Activated naive CD8-positive, alpha-beta T cell treated with anti-CD3 and anti-CD28 coated beads, Interleukin-2, amount 10 ng/mL, durations not matched to agents 7 days and 5 days (primary cell): ENCODE measurements at places on chromosomes 1 and 21.
A peak's percentile ranks its signal among the peaks of the same experiment; 100 is the strongest.

- no peak for DNase-seq
- H3K27me3 ChIP-seq: no peaks in the 10 kb centered on the region
- no peak overlapping the region for H3K4me3 ChIP-seq
- no peaks in the 10 kb centered on the region for H3K36me3 ChIP-seq
These were observed 365.8 kb downstream of the RGS7 start for GRCh38 chr1:240991230-240991629.

- no peaks in the 10 kb centered on the region for H3K36me3 ChIP-seq
- no peak for DNase-seq
- H3K27ac ChIP-seq: no peak overlapping the region
- no peaks in the 10 kb centered on the region for H3K4me1 ChIP-seq
These were observed 303.8 kb downstream of the DISC1 start for GRCh38 chr1:231930257-231930947.

- H3K27me3 ChIP-seq: no peaks in the 10 kb centered on the region
- H3K4me1 ChIP-seq: peaks cover 11% of the 10 kb centered on the region
- no peak overlapping the region for H3K4me3 ChIP-seq
These were observed 12.2 kb downstream of the TTC13 start for GRCh38 chr1:230966358-230966873.

GRCh38 chr1:204255225-204255624, 41.4 kb upstream of the GOLT1A start:
- H3K27me3 ChIP-seq: peaks cover 2% of the 10 kb centered on the region
- no peaks in the 10 kb centered on the region for H3K4me1 ChIP-seq
- H3K36me3 ChIP-seq: no peaks in the 10 kb centered on the region
- DNase-seq: no peak
- no peak overlapping the region for H3K4me3 ChIP-seq

- H3K27ac ChIP-seq: no peak overlapping the region
- no peak for DNase-seq
- peaks cover 1% of the 10 kb centered on the region for H3K4me1 ChIP-seq
- H3K36me3 ChIP-seq: no peaks in the 10 kb centered on the region
These were observed 32.9 kb upstream of the DOCK7 start for GRCh38 chr1:62720946-62721554.

GRCh38 chr1:30916296-30916695, 7.7 kb upstream of the SDC3 start:
- DNase-seq: no peak
- H3K4me3 ChIP-seq: no peak overlapping the region
- no peaks in the 10 kb centered on the region for H3K36me3 ChIP-seq
- no peak overlapping the region for H3K27ac ChIP-seq
- peaks cover 4% of the 10 kb centered on the region for H3K4me1 ChIP-seq

DNA sequence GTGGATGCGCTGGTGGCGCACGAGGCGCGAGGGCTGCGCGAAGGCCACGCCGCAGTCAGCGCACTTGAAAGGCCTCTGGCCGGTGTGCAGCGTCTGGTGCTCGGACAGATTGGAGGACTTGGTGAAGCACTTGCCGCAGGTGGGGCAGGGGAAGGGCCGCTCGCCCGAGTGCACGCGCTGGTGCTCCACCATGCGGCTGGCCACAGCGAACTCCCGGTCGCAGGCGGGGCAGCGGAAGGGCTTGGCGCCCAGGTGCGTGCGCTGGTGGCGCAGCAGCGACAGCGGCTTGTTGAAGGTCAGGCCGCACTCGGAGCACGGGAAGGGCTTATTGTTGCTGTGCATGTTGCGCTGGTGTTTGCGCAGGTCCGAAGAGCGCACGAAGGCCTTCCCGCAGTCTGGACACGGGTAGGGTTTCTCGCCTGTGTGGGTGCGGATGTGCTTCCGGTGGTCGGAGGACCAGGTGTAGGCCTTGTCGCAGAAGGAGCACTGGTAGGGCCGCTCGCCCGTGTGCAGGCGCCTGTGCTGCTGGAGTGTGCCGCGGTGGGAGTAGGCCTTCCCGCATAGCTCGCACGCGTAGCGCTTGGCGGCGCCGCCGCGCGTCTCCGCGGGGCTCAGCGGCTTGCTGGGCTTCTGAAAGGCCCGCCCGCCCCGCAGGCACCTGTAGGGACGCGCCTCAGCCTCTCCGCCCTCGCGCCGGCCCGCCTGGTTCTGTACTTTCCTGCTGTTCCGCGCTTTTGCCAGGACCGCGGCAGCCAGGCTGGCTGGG, 4.7 kb downstream of the ZNF648 start:
- no peak overlapping the region for H3K27ac ChIP-seq
- peaks cover 46% of the 10 kb centered on the region for H3K27me3 ChIP-seq
- H3K4me3 ChIP-seq: peak overlapping the region; percentile 24
- H3K4me1 ChIP-seq: peaks cover 3% of the 10 kb centered on the region
- H3K36me3 ChIP-seq: no peaks in the 10 kb centered on the region
- no peak for DNase-seq

DNA sequence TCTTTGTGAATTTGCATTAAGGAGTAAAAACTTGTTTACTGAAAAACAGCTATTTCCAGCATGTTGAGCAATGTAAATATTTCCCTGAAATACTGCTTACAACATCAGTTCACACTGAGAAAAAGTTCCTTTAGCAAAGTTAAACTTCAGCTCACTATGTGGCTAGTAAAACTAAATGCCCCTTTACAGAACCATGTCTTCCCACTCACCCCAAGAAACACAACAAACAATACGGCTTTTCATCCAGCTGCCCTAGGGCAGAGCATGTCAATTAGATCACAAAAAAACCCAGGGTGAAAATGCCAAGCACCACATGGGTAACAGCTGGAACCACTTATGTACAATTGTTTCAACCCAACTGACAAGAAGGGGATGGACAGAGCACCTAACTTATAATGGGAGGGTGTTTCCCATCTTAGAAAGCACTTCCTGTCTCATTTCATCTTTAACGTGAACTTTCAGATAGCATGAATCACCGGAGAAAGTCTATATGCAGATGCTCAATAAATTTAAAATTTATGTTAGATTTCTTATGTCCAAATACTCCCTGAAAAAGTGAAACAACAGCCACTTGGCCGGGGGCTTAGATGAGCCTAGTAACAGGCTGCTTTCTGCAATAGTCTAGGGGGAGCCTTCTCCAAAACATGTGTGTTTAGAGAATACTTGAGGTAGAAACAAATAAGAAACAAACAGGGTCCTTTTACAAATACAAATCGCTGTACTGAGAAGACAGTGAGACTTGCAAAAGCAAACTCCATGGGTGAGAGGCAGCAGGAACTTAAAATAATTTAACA, 6.6 kb downstream of the NID1 start:
- H3K27me3 ChIP-seq: peaks cover 38% of the 10 kb centered on the region
- H3K36me3 ChIP-seq: no peaks in the 10 kb centered on the region
- no peak overlapping the region for H3K4me3 ChIP-seq
- DNase-seq: no peak

DNA sequence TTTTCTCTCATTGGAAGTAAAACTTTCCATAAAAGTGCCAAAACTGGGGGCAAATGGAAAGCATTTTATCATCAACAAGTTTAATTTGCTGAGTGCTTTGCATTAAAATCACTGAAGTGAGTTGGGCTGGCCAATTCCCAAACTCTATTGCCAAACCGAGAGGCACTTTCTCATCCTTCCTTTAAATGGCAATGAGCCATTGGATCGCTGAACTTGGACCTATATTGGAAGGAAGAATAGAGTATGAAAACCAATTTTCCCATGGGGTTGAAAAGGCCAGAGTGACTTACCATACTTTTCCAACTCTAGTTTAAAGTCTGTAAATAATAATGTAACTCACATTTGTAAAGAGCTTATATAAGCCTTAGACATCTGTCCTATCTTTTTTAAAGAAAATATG, 189.1 kb upstream of the C1orf87 start:
- H3K27ac ChIP-seq: no peak overlapping the region
- H3K27me3 ChIP-seq: peaks cover 2% of the 10 kb centered on the region
- H3K36me3 ChIP-seq: no peaks in the 10 kb centered on the region

- H3K4me3 ChIP-seq: no peak overlapping the region
- peaks cover 14% of the 10 kb centered on the region for H3K27me3 ChIP-seq
- DNase-seq: no peak
- no peak overlapping the region for H3K27ac ChIP-seq
- peaks cover 29% of the 10 kb centered on the region for H3K4me1 ChIP-seq
These were observed 25.3 kb downstream of the KNCN start for GRCh38 chr1:46526013-46526690.

DNA sequence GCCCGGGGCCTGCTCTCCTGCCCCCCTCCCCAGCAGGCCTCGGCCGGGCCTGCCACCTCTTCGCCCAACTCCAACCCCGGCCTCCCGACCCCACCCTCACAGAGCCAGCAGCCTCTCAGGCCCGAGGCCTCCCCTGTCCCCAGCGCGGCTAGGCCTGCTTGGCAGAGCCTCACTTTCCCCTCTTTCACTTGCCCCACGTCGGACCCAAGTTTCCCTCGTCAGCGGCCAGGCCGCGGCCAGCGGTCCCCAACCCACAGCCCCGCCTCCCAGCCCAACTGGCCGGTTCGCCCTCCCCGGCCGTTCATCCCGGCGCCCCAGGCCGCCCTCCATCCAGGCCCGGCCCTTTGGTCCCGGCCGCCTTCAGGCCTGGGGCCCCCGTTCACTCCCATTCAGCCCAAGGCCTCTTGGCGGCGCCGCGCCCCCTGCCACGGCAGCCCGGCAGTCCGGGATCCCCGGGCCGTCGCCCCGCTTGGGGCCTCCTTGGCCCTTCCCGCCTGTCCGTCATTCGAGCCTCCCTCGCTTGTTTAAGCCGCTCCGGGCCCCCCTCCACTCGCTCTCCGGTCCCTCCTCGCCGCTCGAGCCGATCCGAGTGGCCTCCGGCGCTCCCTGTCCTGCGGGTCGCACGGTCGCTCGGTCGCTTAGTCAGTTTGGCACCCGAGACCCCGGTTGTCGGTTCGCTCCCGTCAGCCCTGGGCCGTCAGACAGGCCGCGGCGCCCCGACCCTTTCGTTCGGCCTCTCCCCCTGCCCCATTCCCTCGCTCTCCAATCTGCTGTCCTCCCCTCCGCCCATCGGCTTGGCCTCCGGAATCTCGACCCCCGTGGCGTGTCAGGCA, 1.4 kb downstream of the LRRC41 start:
- peaks cover 28% of the 10 kb centered on the region for H3K4me1 ChIP-seq
- peak; percentile 78 for DNase-seq
- peak overlapping the region; percentile 93 for H3K4me3 ChIP-seq
- H3K36me3 ChIP-seq: peaks cover 20% of the 10 kb centered on the region
- no peaks in the 10 kb centered on the region for H3K27me3 ChIP-seq

GRCh38 chr1:54585181-54586066, 37.4 kb downstream of the ACOT11 start:
- peaks cover 7% of the 10 kb centered on the region for H3K4me1 ChIP-seq
- no peaks in the 10 kb centered on the region for H3K27me3 ChIP-seq
- peak overlapping the region; percentile 18 for H3K27ac ChIP-seq
- DNase-seq: no peak
- H3K4me3 ChIP-seq: no peak overlapping the region

GRCh38 chr1:67814121-67814772, 19.0 kb downstream of the GNG12 start:
- no peak overlapping the region for H3K4me3 ChIP-seq
- DNase-seq: no peak
- no peak overlapping the region for H3K27ac ChIP-seq
- no peaks in the 10 kb centered on the region for H3K36me3 ChIP-seq

GRCh38 chr1:33234588-33234990, 21.7 kb upstream of the ZNF362 start:
- H3K36me3 ChIP-seq: no peaks in the 10 kb centered on the region
- no peak for DNase-seq

DNA sequence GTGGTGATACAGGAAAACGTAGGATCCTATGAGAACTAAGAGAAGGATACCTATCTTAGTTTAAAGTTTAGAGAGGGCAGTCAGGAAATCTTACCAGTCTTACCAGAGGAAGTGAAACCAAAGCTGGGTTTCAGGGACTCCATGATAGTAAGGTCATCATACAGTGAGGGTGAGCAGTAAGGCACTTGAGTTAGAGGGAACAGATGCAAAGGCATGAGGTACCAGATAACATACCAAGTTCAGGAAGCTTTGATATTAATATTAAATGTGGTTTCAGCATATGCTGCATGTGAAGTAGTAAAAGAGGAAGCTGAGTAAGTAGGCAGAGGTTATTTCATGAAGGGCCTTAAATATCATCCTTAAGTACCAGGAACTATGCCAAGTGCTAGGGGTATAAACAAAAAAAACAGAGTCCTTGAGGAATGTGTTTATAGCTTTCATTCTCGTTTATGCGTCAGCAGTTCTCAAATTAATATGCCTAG, 16.9 kb downstream of the ATG4C start:
- no peak for DNase-seq
- H3K4me1 ChIP-seq: peaks cover 13% of the 10 kb centered on the region
- H3K4me3 ChIP-seq: peak overlapping the region; percentile 1
- no peak overlapping the region for H3K27ac ChIP-seq
- no peaks in the 10 kb centered on the region for H3K27me3 ChIP-seq
- H3K36me3 ChIP-seq: peaks cover 7% of the 10 kb centered on the region

- DNase-seq: no peak
- no peak overlapping the region for H3K27ac ChIP-seq
- peaks cover 38% of the 10 kb centered on the region for H3K36me3 ChIP-seq
- H3K27me3 ChIP-seq: no peaks in the 10 kb centered on the region
- no peaks in the 10 kb centered on the region for H3K4me1 ChIP-seq
- no peak overlapping the region for H3K4me3 ChIP-seq
These were observed 23.5 kb downstream of the SOD1 start for GRCh38 chr21:31683029-31683428.

GRCh38 chr1:2108213-2108876, 58.1 kb downstream of the PRKCZ start:
- no peak for DNase-seq
- no peaks in the 10 kb centered on the region for H3K27me3 ChIP-seq
- no peak overlapping the region for H3K27ac ChIP-seq

GRCh38 chr1:110106013-110106941, 6.0 kb upstream of the UBL4B start:
- peaks cover 2% of the 10 kb centered on the region for H3K4me1 ChIP-seq
- DNase-seq: peak; percentile 62

DNA sequence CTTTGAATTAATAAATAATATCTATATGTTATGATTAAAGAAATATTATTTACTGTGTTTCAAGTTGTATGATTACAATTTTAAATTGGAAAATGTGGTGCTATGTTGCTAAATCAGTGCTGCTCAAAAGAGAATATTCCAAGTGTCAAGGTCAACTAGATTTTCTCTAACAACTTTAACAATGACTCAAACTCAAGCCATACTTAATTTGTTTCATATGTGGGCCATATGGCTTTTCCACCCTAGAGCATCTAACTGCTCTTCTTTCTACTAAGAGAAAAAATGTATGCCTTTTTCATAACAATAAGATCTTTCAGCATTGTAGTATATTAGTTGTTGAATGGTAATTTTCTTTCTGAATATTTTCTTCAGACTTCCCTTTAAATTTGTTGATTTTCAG, 8.3 kb upstream of the SYT14 start:
- peaks cover 13% of the 10 kb centered on the region for H3K27me3 ChIP-seq
- H3K4me3 ChIP-seq: no peak overlapping the region
- DNase-seq: no peak
- H3K27ac ChIP-seq: no peak overlapping the region
- H3K36me3 ChIP-seq: no peaks in the 10 kb centered on the region

- H3K36me3 ChIP-seq: peaks cover 76% of the 10 kb centered on the region
- H3K27me3 ChIP-seq: no peaks in the 10 kb centered on the region
- peak overlapping the region; percentile 87 for H3K4me3 ChIP-seq
- peaks cover 64% of the 10 kb centered on the region for H3K4me1 ChIP-seq
These were observed 29.5 kb upstream of the RUNX3 start for GRCh38 chr1:24959623-24959975.
